ENCODE measurements at places on chromosomes 4 and X.
A peak's percentile ranks its signal among the peaks of the same experiment; 100 is the strongest.

GRCh38 chrX:29652484-29652883, 562.9 kb upstream of the MAGEB2 start:
- DNase-seq, result no peak
- no peaks in the 10 kb centered on the region for H3K27me3 ChIP-seq
- H3K4me3 ChIP-seq, result no peak overlapping the region
- no peaks in the 10 kb centered on the region for H3K36me3 ChIP-seq

DNA sequence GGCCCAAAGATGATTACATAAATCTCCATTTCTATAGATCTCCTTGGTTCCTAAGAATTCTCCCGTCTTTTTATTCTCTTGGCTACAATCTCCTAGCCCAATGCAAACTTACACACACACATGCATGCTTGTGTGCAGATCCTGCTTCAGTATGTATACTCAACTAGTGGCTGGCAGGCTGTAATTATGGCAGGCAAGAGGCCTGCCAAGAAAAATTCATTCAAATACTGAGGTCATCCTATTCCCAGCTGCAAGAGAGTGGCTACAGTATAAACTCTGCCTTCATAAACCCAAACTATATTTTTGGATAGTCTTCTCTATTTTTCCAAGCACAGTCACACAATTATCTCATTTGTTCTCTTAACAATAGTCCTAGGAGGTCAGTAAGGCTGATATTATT, 95.2 kb downstream of the SHROOM4 start:
- no peak overlapping the region for H3K27ac ChIP-seq
- H3K4me3 ChIP-seq, result no peak overlapping the region
- H3K36me3 ChIP-seq, result no peaks in the 10 kb centered on the region

GRCh38 chr4:3186609-3187008, 62.4 kb upstream of the MSANTD1 start:
- H3K4me3 ChIP-seq, result no peak overlapping the region
- H3K36me3 ChIP-seq, result peaks cover 26% of the 10 kb centered on the region
- H3K4me1 ChIP-seq, result no peaks in the 10 kb centered on the region
- H3K27ac ChIP-seq, result no peak overlapping the region

- no peak overlapping the region for H3K27ac ChIP-seq
- H3K4me3 ChIP-seq, result no peak overlapping the region
- no peaks in the 10 kb centered on the region for H3K36me3 ChIP-seq
- peak; percentile 74 for DNase-seq
- no peaks in the 10 kb centered on the region for H3K27me3 ChIP-seq
Observed at GRCh38 chr4:143375326-143376073, 38.8 kb downstream of the GAB1 start.

DNA sequence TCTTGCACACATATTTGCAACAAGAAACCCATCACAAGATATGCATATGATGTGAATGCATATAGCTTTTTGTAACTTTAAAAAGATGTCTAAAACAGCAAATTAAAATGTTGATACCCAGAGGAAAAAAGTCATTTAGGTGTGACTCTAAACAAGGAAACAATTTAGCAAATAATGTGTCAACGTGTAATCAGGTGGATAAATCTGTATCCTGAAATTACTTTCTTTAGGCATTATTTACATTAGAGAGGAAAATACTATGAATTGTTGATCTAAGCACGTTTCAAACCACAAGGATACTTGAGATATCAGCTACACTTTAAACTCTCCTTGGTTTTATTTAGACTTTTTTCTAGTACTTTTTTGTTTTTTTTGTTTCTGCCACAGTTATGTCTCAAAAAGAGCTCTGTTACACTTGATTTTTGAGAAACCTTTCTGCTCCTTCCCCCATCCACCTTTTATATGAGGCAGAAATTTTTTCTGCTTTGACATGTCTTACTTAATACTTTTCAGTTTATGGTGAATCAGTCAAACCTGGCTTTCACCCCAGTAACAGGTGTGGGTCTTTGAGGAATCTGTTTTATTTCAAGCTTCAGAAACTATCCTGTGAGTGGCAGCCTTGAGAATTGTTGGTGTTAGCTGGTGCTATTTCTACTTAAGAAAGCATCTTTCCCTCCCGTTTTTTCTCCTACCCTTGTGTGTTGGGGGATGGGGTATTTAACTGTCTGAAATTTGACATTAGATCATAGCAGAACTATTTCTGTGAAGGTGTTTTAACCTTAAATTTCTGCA, 1.9 kb downstream of the NPNT start:
- H3K4me1 ChIP-seq, result peaks cover 20% of the 10 kb centered on the region
- no peak overlapping the region for H3K27ac ChIP-seq
- H3K4me3 ChIP-seq, result no peak overlapping the region
- H3K36me3 ChIP-seq, result no peaks in the 10 kb centered on the region
- H3K27me3 ChIP-seq, result peaks cover 94% of the 10 kb centered on the region

- DNase-seq, result no peak
- no peaks in the 10 kb centered on the region for H3K27me3 ChIP-seq
- H3K36me3 ChIP-seq, result no peaks in the 10 kb centered on the region
- no peaks in the 10 kb centered on the region for H3K4me1 ChIP-seq
Observed at GRCh38 chrX:94977986-94978385, 1304.0 kb downstream of the FAM133A start.

DNA sequence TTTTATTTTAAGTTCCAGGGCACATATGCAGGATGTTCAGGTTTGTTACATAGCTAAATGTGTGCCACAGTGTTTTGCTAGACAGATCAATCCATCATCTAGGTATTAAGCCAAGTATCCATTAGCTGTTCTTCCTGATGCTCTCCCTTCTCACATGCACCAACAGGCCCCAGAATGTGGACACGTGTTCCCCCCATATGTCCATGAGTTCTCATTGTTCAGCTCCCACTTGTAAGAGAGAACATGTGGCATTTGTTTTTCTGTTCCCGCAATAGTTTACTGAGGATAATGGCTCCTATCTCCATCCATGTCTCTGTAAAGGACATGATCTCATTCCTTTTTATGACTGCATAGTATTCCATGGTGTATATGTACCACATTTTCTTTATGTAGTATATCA, 374.8 kb upstream of the FAT1 start:
- H3K4me3 ChIP-seq, result no peak overlapping the region
- H3K27ac ChIP-seq, result no peak overlapping the region
- DNase-seq, result no peak
- H3K4me1 ChIP-seq, result no peaks in the 10 kb centered on the region

GRCh38 chr4:153002110-153002509, 66.0 kb downstream of the FHDC1 start:
- no peaks in the 10 kb centered on the region for H3K36me3 ChIP-seq
- DNase-seq, result no peak
- no peaks in the 10 kb centered on the region for H3K27me3 ChIP-seq
- peaks cover 7% of the 10 kb centered on the region for H3K4me1 ChIP-seq
- no peak overlapping the region for H3K27ac ChIP-seq
- H3K4me3 ChIP-seq, result no peak overlapping the region

- no peak for DNase-seq
- H3K36me3 ChIP-seq, result no peaks in the 10 kb centered on the region
- peaks cover 6% of the 10 kb centered on the region for H3K27me3 ChIP-seq
- H3K4me1 ChIP-seq, result no peaks in the 10 kb centered on the region
- H3K27ac ChIP-seq, result no peak overlapping the region
Observed at GRCh38 chr4:610411-611261, 14.7 kb upstream of the PDE6B start.

DNA sequence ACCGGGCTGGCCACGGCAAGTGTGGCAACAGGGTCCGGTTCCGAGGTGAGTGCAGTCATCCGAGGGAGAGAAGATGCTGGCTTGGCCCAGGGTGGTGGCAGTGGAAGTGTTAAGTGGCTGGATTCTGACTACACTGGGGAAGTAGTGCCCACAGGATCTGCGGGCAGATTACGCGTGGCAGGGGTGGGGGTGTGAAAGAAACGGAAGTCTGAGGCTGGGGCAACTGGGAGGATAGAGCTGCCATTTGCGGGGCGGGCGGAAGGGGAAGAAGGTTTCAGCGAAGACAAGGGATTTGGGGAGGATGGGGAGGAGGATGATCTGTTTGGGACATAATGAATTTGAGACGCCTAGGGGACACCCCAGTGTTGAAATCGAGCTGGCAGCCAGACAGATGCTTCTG, 5.3 kb downstream of the RS1 start:
- peak; percentile 43 for DNase-seq
- no peaks in the 10 kb centered on the region for H3K36me3 ChIP-seq
- no peak overlapping the region for H3K27ac ChIP-seq
- H3K4me3 ChIP-seq, result no peak overlapping the region

DNA sequence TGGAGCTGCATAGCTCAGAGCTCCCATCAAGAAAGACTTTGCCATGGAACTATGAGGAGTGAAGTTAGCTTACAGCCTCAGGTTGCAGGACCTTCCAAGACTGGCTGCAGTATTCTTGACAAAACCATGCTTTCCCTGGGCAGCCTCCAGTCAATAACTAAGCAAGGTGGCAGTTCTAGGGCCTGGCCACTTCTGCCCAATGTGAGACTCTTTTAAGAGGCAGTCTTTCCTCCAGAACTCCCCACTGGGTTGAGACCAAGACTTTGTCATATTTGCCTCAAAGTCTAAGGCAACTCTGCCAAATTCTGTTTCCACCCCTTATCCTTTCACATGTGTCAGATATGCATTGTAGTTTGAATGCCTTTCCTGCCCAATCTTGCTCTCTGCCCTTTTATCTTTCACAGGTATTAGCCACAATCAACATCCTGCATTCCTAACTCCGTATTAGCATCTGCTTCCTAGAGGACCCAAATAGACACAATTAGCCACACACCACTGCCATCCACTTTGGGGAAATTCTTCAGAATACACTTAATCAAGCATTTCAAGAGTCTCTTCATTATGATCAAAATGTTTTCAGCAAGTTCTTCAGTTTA, 17.7 kb upstream of the SLC25A43 start:
- DNase-seq, result no peak
- H3K27ac ChIP-seq, result no peak overlapping the region

DNA sequence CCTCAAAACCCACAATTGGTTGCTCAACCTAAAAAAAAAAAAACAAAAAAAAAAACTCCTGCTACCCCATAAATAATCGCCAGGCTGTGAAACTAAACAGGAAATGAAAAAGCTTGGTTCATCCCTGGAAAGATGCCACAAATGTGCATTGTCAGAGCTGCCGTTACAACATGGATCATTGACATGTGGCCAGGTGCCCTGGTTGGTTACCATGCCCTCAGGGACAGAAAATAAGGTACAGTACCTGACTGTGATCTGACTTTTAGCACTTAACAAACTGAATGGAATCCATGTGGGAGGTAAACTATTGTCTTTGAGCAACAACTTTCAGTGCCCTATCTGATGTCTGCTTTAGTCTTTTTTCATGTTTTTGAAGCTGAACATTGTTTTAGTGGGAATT, 118.0 kb upstream of the RPL34 start:
- DNase-seq, result peak; percentile 46
- H3K4me3 ChIP-seq, result no peak overlapping the region
- H3K27me3 ChIP-seq, result no peaks in the 10 kb centered on the region
- H3K4me1 ChIP-seq, result peaks cover 8% of the 10 kb centered on the region
- no peak overlapping the region for H3K27ac ChIP-seq
- H3K36me3 ChIP-seq, result no peaks in the 10 kb centered on the region

GRCh38 chrX:93868289-93868965, 194.4 kb downstream of the FAM133A start:
- H3K36me3 ChIP-seq, result no peaks in the 10 kb centered on the region
- H3K4me1 ChIP-seq, result no peaks in the 10 kb centered on the region
- H3K4me3 ChIP-seq, result no peak overlapping the region
- no peak overlapping the region for H3K27ac ChIP-seq
- H3K27me3 ChIP-seq, result no peaks in the 10 kb centered on the region
- peak; percentile 85 for DNase-seq

- no peak overlapping the region for H3K27ac ChIP-seq
- H3K27me3 ChIP-seq, result peaks cover 7% of the 10 kb centered on the region
- peaks cover 3% of the 10 kb centered on the region for H3K4me1 ChIP-seq
- H3K36me3 ChIP-seq, result no peaks in the 10 kb centered on the region
Observed at GRCh38 chrX:137549851-137550664, 15.9 kb upstream of the ZIC3 start.

DNA sequence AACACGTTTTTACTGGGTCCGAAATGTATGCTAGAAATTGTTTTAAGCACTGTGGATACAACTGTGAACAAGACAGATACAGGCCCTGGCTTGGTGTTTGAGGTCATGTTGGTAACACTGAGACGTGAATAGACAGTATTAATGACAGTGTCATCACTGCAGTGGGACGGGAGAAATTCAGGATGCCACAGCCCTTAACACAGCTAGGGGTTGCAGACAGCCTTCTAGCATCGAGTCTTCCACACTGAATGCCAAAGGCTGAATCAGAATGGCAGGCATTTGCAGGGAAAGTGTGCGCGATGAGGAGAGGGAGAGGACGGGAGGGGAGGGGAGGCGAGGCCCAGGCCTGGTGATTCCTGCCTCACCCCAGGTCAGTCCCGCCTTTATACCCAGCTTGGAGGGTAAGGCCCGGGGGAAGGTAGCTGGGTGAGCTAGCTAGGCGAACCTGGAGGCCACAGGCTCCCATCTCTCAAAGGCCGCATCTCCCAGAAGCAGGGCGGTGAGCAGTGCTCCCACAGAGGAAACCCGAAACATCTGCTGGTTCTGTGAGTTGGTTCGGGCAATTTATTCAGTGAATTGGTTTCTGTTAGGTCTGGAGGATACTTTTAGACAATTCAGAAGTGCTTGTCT, 44.1 kb upstream of the CLDN24 start:
- no peak for DNase-seq
- no peaks in the 10 kb centered on the region for H3K36me3 ChIP-seq
- no peak overlapping the region for H3K4me3 ChIP-seq

GRCh38 chr4:149140841-149141240, 674.8 kb downstream of the IQCM start:
- no peak for DNase-seq
- H3K4me1 ChIP-seq, result no peaks in the 10 kb centered on the region
- H3K36me3 ChIP-seq, result no peaks in the 10 kb centered on the region
- H3K27ac ChIP-seq, result no peak overlapping the region
- no peak overlapping the region for H3K4me3 ChIP-seq

DNA sequence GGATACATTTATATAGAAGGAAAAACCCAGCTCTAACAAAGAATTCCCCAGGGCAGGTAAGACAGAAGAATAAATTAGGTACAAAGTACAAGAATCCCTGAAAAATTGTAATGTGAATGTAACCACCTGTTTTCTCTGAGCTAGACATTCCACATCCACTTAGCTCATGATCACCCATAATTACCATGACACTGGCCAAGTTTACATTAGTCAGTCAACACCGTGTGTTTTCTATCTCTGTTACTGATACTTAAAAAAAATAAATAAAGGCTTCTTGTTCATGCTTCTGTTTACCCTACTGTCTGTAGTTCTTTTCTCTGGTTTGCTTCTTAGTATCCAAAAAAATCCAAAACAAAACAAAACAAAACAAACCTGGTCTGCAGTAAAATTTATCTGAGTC, 66.0 kb downstream of the CBLL2 start:
- no peaks in the 10 kb centered on the region for H3K36me3 ChIP-seq
- no peaks in the 10 kb centered on the region for H3K4me1 ChIP-seq
- H3K27ac ChIP-seq, result no peak overlapping the region
- H3K4me3 ChIP-seq, result no peak overlapping the region
- no peak for DNase-seq

- H3K4me3 ChIP-seq, result no peak overlapping the region
- H3K36me3 ChIP-seq, result no peaks in the 10 kb centered on the region
- no peaks in the 10 kb centered on the region for H3K4me1 ChIP-seq
Observed at GRCh38 chr4:77500801-77501200, 104.8 kb upstream of the CXCL13 start.
